Cerebellar nuclear complex (tissue), 1 donor: ENCODE measurements at places on chromosomes 3 and 15.

- DNase-seq, result no peak
These were observed 610.2 kb upstream of the ROBO2 start for GRCh38 chr3:76429581-76430177.

DNA sequence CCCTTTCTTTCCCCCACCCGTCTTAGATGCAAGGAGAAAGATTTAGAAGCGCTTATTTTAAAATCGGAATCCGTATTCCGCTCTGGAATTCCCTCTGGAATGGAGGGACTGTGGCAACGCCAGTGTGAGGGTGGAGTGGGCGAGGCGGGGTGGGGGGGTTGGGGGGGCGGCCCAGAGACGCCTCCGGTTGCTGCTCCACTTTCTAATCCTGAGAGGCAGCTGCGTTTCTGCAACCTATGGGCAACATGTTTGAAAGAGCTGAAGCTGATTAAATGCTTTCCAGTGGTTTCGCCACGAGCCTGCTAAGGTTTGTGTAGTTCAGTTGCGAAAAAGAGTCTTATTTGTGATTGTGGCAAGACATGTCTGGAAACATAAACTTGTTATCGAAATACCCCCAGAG lies at the start of gene CCK:
Gene CCK (minus strand): TSS at position 101 of the 400 bp plus-strand sequence. CDS start 2,555 bp downstream, outside the sequence.
- no peak for DNase-seq

- DNase-seq, result no peak
These were observed 598.2 kb downstream of the UNC13C start for GRCh38 chr15:54576298-54576935.

GRCh38 chr3:167575000-167575600 lies 78.6 kb downstream of the WDR49 start:
- DNase-seq, result no peak

- peak; percentile 69 for DNase-seq
These were observed 501 bp downstream of the DMXL2 start for GRCh38 chr15:51621936-51622603.

- DNase-seq, result no peak
These were observed 693.6 kb downstream of the CADM2 start for GRCh38 chr3:85652360-85652759.

DNA sequence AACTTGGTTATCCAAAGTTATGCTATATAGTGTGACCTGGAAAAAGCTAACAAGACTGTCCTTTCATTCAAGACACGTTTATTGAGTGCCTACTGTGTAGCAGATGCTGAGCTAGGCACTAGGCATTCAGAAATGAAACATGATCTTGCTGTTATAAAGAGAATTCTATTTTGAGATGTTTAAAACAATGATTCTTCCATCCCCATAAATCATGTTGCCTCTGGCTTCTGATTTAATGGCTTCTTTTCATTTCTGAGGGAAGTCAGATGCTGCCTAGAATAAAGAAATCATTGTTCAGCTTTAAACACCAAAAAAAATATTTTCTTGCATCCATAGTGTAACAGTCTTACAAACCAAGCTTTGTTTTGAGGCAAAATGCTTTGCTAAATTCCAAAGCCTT lies 620.9 kb upstream of the UBE2E2 start:
- DNase-seq, result no peak

DNA sequence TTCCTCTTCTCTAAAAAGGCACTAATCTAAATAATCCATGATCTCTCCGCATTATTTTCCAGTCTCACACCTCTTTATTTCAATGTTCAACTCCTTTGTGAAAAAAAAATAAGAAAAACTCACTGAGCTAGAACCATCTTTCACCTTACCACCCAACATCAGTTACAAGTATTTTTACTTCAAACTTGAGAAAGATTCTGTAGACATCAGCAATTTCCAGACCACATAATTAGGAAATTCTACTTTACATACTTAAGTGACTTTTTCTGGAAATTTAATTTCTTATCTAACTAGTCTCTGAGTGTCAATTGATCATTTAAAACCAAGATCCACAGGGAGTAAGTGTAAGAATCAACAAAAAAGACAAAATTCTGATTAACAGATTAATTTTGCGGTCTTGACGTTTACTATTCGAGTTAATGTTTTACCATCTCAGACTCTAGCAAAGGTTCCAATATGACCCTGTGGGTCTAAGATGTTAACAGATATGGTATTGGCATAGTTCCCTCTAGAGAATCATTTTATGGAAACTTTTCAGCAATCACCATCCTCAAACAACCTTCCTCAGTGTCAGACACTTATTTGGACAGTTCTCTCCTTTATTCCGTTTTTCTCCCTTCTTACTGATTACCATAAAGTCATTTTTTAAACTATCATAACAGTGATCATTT lies 5.1 kb downstream of the ATP13A3 start:
- no peak for DNase-seq

DNA sequence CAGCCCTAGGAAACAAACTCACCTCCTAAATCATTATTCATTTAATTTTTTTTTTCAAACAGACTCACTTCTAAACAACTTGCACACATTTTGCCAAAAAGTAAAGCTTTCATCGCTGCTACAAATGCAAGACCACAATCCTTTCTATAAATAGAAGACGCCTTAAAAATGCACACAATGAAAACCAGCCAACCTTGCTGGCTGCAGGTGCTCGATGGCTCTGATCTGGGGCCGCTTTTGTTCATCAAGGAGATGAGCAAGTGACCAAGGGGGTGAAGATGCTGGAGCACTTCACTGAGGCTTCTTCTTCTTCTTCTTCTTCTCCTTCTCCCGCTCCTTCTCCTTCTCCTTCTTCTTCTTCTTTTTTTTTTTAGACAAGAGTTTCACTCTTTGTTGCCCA lies 12.7 kb upstream of the SLC6A6 start:
- DNase-seq, result no peak

DNA sequence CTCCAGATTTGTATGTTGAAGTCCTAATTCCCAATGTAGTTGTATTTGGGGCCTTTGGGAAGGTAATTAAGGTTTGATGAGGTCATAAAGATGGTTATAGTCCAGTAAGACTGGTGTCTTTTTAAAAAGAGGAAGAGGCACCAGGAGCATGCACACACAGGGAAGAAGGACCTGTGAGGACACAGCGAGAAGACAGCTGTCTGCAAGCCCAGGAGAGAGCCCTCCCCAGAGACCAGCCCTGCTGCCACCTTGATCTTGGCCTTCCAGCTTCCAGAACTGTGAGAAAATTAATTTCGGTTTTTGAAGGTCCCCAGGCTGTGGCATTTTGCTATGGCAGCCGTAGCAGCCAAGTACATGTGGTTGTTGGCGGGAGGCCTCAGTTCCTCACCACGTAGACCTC lies 32.8 kb upstream of the TSEN2 start:
- no peak for DNase-seq

DNA sequence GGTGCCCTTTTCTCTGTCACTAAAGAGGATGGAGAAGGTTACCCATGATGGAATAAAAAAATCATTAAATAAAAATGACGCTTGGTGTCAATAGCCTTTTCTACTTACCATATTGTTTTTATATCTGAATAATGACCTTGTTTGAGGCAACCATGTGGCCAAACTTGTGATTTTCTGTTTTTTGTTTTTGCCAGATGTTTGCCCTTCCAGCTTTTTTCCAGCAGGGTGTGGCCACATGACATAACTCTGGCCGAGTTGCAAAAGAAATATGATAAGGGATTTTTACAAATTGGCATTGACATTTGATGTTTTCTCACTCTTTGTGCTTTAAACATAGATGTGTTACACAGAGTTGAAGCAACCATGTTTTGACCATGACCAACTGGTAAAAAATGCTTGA lies 39.7 kb upstream of the EPHA3 start:
- no peak for DNase-seq

DNA sequence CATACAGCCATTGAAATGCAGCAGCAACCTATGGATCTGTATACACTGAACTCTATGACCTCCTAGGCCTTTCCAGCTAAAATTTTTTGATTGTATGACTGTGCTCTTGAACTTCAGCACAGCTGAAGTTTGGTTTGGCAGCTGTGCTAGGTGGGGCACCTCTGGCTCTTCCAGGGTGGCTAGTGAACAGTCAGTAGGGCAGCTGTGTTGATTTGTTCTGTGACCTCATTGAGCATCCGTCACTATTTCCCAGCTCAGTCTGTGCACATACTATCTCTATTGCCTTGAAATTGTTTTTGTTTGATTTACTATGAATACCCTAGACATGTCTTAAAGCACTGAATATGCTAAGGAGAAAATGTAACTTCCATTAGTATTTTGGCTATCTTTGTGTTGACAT lies 363.2 kb upstream of the NAALADL2 start:
- DNase-seq, result no peak
